Gastrocnemius medialis (tissue), 4 donors: ENCODE measurements at places on chromosomes 3 and 15.

- DNase-seq = no peak
Observed at GRCh38 chr3:54533856-54534255, 394.0 kb downstream of the LRTM1 start.

DNA sequence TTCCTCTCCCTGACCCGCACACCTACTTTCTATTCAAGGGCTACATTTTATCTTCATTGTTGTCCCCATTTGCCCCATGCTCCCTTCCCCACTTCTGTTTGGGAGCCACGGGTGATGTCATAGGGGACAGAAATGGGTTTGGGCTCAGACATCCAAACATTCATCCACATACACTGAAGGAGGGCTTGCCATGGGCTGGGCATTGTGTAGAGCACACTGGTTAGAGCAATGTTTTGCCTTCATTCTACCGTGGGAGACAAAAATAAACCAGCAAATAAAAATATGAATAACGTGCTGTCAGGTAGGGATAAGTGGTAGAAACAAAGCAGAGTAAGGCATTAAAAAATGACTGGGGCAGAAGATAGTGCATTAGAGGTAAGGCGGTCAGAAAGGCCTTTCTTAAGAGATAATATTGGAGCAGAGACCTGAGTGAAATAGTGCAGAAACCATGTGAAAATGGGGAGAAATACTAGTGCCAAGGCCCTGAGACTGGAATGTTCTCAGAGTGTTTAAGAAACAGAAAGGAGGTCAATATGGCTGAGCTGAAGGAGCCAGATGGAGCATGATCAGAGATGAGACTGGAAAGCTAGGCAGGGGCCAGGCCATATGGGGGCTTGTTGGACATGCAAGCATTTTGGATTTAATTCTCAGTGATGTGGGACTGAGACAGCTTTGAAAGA is 40.9 kb upstream of the CLSTN2 start:
- peak; percentile 17 for DNase-seq

- DNase-seq = no peak
Observed at GRCh38 chr15:57017024-57017423, 98.6 kb downstream of the TCF12 start.

DNA sequence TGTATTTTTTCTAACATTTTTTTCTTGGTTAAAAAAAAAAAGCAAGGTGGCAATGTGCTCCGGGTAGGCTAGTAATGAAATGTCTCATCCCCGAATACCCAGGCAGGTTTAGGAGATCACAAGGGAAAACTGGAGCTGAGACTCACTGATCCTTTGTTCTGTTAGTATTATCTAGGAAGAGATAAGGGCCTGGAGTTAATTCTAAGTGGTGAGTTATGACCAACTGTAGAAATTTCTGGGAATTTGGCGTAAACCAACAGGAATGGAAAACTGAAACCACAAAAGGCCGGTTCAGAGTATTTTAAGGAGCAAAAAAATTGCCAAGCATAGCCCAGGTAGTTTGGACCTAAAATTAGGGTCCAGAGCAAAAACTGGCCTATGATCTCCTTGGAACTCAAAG is 12.4 kb downstream of the PPM1M start:
- DNase-seq = no peak

- DNase-seq = no peak
Observed at GRCh38 chr3:64234571-64234970, 9.3 kb upstream of the PRICKLE2 start.

GRCh38 chr3:30639937-30640336 is 33.5 kb downstream of the TGFBR2 start:
- DNase-seq = no peak

- no peak for DNase-seq
Observed at GRCh38 chr3:141021261-141021660, 29.9 kb upstream of the SPSB4 start.

GRCh38 chr3:148641722-148642121 is 56.0 kb upstream of the AGTR1 start:
- no peak for DNase-seq

DNA sequence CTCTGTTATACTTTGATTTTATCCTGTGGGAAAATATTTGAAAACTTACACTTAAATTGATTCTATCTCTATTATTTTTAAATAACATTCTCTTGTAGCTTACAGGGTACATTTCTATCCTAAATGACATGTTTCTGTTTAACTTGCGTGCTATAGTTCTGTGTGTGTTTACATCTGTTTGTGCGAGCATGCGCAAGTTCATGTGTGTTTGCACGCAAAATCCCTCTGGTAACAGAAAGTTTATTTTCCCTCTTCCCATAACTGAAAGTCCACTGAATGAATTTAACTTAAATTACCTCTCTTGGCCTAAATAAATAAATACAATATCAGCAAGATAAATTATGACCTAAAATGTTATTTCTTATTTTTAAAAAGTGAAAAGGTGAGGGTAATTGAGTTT is 117.3 kb upstream of the NEO1 start:
- no peak for DNase-seq

- no peak for DNase-seq
Observed at GRCh38 chr3:115090712-115091111, 56.4 kb downstream of the ZBTB20 start.

GRCh38 chr15:74283368-74283767 is 47.2 kb downstream of the CCDC33 start:
- DNase-seq = no peak
